ENCODE measurements at places on chromosomes 11 and 22.

DNA sequence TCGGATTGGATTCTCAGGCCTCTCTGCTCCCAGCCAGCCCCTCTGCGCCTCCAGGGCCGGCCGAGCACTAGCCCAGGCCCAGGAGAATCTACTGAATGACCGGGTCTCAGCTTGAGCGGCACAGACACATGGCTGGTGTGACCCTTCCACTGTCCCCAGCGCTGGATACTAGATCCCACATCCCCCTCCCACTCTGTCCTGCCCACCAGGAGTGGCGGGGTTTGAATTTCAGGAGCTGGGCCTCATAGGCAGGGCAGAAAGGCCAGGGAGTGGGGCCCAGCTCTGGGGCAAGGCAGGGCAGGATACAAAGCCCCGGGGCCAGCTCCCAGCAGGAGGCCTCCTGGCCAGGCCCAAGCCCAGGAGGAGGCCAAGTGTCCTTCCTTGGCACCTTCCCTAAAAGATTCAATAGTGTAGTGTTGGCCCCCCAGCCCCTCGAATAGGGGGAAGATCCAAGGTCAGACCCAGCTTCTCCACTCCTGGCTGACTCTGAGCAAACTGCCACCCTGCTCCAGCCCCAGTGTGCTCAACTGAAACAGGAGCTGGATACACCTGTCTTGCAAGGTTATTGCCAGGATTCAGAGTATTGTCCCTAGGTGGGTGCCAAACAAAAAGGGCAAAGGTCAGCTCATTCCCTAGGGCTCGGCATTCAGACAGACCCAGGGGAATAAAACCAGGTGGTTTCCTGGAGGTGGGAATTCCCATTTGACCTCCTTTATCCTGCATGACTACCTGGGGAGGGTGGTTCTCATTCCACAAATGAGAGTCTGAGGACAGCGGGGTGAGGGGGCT lies 22.5 kb upstream of the TCF20 start:
- DNase-seq, result no peak

GRCh38 chr11:86115542-86116385 lies 46.9 kb upstream of the PICALM start:
- no peak for DNase-seq

GRCh38 chr22:22074634-22075381 lies 92.2 kb upstream of the TOP3B start:
- DNase-seq, result no peak

- peak; percentile 45 for DNase-seq
These were observed 13.2 kb downstream of the EHF start for GRCh38 chr11:34633990-34634693.

GRCh38 chr22:43996170-43996980 lies 27.7 kb upstream of the PARVB start:
- DNase-seq, result no peak

DNA sequence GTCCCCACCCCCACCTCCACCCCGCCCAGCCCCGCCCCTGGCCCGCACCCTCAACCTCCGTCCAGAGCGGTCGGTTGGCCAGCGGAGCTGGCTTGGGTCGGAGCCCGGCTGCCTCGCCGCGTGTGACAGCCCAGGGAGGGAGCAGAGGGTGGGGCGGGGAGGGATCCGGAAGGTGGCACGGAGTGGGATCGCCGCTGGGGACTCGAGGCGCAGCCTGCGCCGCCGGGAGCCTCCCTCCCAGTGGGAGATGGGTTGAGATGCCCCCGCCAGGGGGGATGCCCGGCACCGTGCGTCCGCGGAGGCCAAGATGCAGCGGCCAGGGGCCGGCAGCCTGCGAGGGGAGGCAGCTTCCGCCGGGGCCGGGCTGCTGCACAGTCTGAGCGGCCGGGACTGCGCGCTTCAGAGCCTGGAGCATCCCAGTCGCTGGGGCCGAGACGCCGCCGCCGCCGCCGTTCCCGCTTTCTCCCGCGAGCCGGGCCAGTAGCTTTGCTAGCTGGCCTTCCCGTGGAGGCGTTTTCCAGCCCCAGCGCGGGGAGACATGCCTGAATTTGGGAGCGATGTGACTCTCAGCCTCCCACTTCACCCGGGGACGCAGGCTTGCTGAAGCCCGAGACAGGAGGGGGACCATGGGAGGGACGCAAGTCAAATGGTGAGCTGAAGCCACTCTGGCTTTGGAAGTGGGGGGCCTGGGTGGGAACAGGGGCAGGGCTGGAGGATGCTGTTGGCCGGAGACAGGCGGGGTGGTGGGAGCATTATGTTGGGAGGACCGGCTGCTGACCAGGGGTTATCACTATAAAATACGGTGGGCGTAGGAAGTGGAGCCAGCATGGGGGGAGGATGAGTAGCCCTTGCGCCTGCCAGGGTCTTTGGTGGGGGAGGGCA lies 40.2 kb downstream of the DIXDC1 start:
- no peak for DNase-seq

DNA sequence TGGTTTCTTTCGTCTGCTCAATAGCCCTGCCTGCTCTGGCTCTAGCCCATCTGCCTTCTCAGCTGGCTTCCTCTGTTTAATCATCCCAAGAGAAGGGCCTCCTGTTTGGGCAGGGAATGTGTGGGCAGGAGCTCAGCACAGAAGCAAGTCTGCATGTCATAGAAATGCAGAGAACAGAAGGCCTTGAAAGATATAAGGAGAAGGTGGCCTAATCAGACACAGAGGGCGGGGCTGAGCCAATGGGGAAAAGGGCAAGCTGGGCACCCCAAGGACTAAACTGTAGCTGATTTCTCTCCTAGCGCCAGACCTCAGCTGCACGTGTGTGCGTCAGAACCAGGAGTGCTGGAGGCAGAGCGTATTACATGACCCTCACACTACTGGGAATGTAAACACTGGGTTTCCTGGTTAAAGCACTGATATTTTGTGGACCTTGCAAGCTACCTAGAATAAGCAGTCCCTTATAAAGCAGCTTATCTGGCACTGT lies 7.6 kb upstream of the CCKBR start:
- DNase-seq, result no peak

GRCh38 chr11:35419184-35419829 lies at the start of gene SLC1A2:
TSS of gene SLC1A2 (minus strand) at chr11:35419558. CDS start at chr11:35418966, 592 bp downstream.
- no peak for DNase-seq

DNA sequence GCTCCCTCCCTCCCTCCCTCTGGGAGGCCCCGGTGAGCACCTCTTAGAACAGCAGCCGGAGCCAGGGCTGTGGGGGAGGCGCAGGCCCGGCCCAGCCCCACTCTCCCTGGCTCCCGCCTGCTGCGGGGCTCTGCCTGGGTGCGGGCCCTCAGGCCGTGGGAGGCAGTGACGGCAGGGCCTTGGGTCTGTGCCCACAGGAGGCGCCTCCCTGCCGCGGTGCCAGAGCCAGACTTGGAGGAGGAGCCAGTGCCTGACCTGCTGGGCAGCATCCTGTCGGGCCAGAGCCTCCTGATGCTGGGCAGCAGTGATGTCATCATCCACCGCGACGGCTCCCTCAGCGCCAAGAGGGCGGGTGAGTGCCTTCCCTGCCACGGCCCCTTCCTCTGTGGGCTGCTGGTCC lies 9.5 kb downstream of the IRF7 start:
- no peak for DNase-seq

DNA sequence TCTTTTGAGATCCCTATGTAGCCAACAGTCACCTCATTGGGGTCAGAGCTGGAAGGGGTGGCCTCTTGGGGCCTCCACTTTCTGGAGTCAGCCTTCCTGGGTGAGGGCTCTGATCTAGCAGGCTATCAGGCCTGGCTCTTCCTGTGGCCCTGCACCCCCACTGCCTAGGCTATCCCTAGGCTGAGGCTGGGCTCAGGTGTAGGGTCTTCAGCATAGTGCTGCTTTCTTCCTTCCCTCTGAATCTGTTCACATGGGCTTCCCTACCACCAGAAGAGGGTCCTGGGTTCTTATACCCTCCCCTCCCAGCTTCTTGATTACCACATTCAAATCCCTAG lies 456 bp upstream of the SPI1 start:
- no peak for DNase-seq

DNA sequence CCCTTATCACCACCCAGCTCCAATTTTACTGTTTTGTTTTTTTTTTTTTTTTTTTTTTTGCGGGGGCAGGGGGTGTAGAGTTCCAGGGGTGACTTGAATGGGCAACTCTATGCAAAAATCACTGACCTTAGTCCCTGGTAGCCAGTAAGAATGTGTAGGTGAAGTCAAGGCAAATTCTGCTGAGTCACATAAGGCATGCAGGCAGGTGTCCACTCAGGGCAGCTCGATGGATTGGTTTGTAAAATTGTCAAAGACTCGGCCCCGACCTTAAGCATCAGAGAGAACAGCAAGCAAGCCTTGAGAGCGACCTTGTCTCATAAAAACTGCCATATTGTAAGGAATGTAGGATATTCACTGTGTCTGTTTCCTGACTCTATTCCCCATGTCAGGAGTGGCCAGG lies 151.3 kb upstream of the SEZ6L start:
- no peak for DNase-seq

- DNase-seq, result no peak
These were observed 170.8 kb downstream of the DDX10 start for GRCh38 chr11:108835624-108836023.

GRCh38 chr22:39487826-39488520 lies 14.1 kb upstream of the MIEF1 start:
- DNase-seq, result no peak

GRCh38 chr22:24521791-24522245 lies 26.7 kb downstream of the UPB1 start:
- peak; percentile 86 for DNase-seq

DNA sequence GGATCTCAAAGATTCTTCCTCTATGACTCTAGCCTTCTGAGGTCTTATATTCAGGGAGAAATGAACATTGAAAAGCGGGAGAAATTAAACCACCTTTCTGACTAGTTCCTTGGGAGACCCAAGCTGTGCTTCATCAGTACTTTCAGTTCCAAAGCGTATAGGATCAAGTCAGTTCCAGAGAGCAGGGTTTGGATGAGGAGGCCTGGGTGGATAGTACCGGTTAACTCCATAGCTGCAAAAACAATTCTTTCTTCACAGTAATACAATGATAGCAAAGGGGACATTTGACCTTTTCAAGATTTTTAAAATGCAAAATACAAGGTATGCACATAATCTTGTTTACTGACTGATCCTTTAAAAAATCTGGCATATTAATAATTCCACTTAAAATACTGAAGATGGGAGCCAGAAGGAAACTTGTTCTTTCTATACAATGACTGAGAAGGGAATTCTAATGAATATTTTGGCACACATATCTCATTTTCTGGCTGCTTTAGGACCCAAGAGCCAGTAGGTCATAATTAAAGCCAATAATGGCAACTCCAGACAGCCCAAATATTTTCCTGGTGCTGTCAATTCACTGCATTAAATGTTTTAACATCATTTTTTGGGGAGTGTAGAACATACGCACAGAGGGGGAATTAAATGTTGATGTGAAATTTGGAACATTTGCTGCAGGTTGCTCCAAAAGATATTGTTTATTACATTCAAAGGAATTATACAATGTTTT lies 16.0 kb downstream of the ADM start:
- DNase-seq, result no peak

- DNase-seq, result peak; percentile 61
These were observed 51.5 kb downstream of the LHFPL7 start for GRCh38 chr22:24894998-24895397.

- DNase-seq, result no peak
These were observed 969.3 kb upstream of the CCDC90B start for GRCh38 chr11:84255483-84255882.

DNA sequence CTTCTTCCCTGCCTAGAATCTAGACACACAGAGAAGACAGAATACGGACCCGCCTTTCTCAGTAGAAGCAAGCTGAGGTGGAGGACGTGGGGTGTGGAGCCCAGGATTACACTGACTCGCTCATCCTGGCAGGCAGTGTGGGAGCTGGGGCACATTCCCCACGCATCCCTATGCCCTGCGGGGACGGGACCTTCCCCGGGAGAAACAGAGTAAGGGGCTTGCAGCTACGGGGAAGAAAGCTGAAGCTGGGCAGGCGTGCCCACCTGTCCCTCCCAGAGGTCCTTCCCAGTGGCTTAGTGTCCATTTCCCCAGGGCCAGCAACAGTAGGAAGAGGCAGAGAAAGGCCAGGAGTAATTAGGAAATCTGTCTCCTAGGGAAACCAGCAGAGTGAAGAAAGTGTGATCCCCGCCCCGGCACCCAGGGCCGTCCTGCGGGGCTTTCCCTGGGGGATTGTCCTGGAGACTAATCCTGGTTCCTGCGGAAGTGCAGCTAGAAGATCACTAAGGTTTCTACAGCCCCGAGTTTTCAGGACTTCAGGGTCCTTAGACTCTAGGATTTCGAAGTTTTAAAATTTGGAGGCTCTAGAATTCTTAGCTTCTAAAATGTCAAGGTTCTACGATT lies 7.8 kb downstream of the DNAJB13 start:
- DNase-seq, result no peak

DNA sequence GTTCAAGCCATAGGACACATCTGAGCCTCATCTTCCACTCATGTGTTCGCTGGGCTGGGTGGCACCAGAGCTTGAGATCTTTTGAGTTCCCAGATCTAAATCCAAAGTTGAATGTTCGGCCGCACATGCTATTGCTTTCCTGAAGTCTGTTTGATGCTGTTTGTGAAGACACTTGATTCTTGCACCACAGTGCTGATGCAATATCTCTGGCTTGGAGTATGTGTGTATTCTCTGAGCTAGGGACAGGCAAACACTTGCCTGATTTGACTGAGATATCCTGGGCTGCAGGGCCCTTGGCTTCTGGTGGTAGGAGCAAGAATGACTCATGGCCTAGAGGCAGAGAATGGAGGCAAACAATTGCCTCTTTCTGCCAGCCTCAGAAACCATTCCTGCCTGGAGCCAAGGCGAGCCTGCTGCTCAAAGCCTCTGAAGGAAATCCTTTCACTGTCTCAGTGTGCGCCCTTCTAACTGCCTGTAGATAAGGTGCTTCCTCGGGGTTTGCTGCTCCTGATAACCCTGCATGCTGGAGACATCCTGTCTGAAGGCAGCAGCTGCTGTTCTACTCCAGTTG lies 73.0 kb downstream of the CYB5R2 start:
- DNase-seq, result peak; percentile 89

GRCh38 chr22:24330636-24331035 lies 60.0 kb downstream of the SPECC1L start:
- no peak for DNase-seq

GRCh38 chr22:34111210-34111824 lies 191.0 kb upstream of the LARGE1 start:
- peak; percentile 22 for DNase-seq

DNA sequence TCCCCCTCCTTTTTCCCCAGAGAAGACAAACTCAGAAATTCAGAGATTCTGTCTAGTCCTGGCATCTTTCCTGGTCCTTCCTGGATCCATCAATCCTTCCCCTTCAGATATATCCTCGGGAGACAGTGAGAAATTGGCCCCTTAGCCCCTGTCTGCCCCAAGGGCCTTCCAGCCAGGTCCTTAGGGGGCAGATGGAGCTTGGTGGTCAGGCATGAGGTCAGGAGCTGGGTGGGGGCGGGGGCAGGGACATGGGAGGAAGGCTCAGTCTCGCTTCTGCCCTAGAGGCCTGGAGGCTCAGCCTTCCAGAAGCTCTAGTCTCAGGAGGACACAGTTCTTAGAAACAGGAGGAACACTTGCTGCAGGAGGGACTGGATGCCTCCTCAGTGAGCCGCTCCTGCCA lies 207.7 kb upstream of the TBCEL start:
- no peak for DNase-seq

GRCh38 chr11:78706551-78706950 lies 131.9 kb upstream of the NARS2 start:
- no peak for DNase-seq

DNA sequence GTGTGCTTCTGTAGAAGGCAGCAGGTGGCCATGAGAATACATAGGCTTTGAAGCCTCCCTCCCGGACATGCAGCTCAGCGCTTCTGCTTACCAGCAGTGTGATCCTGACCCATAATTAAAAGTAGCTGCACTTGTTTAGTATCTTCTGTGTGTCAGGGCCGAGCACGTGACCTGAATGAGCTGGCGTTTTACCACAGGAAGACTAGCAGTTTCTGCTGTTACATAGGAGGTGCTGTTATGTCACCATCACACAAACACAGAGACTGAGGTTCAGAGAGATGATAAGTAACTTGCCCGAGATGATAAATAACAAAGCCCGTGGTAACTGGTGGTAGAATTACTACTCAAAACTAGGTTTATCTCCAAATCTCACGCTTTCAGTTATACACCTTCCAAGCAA lies 329.5 kb downstream of the OPCML start:
- DNase-seq, result no peak
